Transverse colon (tissue), 4 donors: ENCODE measurements at places on chromosomes 13 and 19.

DNA sequence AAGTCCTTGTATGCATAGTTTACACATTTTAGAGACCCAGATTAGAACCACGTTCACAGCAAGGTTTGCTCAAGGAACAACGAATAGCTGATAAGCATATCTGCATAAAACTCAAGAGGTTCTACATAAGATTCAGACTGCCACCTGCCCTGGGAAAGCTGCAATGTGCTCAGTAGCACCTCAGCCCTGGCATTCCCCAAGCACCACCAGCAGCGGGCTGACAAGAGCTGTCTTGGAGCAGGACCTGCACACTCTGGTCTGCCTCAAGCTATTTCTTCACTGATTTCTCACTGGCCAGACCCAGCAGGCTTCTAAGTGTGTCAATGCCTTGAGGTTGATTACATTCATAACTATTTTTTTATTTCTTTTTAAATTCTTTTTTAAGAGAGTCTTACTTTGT lies 65.8 kb upstream of the UQCRFS1 start:
- no peak for DNase-seq

- DNase-seq = no peak
Observed at GRCh38 chr19:16623576-16623975, 4.4 kb downstream of the MED26 start.

DNA sequence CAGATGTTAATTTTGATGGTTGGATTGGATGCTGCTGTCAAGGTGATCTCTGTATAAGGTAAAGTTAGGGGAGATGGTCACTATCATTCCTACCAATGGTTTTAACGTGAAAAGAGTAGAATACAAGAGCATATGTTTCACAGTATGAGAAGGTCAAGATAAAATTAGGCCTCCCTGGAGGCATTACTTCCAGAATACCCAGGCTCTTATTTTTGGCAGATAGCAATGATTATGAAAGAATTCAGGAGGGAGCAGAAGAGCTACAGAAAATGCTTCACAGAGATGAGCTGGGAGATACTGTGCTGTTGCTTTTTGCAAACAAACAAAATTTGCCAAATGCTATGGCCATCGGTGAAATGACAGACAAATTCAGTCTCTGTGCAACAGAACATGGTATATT lies 547.5 kb upstream of the SPRY2 start:
- DNase-seq = no peak

GRCh38 chr13:100560498-100561157 lies 28.0 kb downstream of the GGACT start:
- DNase-seq = no peak

GRCh38 chr13:42110410-42111155 lies 62.1 kb downstream of the DGKH start:
- DNase-seq = no peak

DNA sequence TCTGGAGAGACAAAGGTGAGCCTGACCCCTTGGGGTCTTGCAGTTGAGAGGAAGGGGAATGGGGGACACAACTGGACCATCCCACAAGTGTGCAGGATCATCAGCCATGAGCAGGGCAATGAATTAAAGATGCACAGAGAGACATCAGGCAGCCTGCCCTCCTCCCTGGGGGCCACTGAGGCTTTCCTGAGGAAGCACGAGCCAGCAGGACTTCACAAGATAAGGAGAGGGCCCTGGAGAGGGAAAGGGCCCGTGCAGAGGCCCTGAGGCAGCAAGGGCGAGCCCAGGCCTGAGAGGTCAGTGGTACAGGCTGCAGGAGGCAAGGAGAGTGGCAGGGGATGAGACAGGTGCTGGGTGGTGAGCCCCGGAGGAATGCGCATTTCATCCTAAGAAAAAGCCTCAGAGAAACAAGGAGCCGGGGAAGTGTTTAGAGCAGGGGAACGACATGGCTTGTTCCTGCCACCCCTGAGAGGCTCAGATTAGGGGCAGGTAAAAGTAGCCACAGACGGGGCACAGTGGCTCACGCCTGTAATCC lies 9.0 kb upstream of the PRKD2 start:
- no peak for DNase-seq

DNA sequence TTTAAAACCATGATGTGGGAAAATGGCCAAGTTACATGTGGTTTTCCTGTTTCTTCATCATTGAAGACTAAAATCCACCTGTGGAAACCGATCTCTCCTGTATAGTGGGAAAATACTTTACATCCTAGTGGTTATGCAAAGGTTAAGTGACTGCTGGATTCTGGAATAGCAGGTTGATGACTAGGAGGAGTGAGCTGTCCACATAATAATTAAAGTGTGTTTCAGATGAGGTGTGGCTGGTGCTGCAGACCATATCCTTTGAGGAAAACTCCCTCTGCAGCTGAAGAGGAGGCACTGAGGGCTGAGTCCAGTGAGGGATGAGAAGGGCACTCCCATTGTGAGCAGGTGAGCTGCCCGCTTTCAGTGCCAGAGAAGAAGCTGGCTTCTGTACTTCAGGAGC lies 43.2 kb downstream of the DCLK1 start:
- DNase-seq = no peak

- no peak for DNase-seq
Observed at GRCh38 chr13:100483841-100484381, 104.7 kb downstream of the GGACT start.

DNA sequence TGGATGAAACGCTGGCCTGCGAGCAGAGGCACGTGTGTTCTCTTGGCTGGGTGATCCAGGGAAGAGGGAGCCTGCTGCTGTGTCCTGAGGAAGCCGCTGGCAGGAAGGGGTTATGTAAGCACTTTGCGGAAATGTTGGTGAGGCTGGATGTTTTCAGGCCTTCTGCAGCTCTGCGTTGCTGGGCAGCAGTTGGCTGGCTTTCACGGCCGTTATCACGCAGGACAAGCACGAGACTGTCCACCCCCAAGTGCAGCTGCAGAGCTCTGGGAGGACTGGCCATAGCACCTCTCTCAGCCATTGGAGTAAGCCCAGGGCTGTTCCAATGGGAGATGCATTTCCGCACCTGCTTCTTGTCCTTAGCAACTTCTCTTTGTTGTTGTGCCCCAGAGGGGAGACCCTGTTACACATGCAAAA lies 146.9 kb upstream of the SOX21 start:
- peak; percentile 30 for DNase-seq

DNA sequence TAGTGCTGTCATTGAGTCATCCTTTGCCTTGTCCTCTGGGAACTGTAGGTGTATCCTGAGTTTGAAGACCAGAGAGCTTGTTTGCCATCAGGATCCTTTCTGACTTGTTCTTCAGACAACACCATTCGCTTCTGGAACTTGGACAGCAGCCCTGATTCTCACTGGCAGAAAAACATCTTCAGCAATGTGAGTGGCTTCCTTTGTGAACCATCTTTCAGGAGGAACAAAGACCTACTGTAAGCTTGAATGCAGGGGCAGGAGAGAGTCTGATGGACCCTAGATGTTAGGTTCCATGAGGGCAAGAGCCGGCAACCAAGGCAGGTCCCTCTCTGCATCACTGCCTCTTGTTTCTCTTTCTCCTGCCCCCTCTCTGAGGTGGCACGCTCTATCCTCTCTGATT lies 26.7 kb downstream of the WDR62 start:
- DNase-seq = no peak

DNA sequence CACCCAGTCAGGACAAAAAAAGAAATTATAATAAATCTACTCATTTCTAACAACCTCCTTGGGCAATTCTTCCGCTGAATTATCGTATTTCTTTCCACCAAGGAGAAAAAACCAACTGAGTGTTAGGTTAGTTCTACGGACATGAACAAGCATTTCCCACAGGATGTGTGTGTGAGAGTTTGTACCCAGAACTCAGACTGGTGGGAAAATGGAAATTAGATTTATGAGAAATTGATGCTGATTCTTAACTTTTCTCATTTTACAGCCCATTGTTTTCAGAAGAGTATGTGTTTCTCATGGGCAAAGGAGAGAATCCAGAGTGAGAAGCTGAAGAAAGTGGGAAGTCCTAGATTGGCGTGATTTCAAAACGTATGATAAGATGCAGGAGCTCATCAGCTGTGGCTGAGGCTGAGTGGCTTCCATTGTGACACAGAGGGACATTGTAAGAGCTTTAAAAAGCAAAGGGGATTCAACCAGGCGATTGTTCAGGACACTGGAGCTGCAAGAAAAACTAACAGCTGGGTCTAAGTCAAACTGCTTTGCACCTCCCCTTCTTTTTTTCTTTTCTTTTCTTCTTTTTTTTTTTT lies 184.7 kb upstream of the ARGLU1 start:
- DNase-seq = no peak

- DNase-seq = no peak
Observed at GRCh38 chr19:47860602-47861297, 1.7 kb downstream of the TPRX2 start.

DNA sequence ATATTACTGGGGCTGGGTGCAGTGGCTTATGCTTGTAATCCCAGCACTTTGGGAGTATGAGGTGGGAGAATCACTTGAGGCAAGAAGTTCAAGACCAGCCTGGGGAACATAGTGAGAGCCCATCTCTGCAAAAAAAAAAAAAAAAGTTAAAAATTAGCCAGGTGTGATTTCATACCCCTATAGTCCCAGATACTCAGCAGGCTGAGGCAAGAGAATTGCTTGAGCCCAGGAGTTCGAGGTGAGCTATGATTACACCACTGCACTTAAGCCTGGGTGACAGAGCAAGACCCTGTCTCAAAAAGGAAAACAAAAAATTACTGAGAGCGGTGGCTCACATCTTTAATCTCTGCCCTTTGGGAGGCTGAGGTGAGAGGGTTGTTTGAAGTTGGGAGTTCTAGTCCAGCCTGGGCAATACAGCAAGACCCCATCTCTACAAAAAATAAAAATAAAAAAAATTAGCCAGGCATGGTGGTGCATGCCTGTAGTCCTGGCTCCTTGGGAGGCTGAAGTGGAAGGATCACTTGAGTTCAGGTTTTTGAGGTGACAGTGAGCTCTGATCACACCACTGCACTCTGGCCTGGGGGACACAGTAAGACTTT lies 87.5 kb downstream of the ZMYM2 start:
- DNase-seq = no peak

DNA sequence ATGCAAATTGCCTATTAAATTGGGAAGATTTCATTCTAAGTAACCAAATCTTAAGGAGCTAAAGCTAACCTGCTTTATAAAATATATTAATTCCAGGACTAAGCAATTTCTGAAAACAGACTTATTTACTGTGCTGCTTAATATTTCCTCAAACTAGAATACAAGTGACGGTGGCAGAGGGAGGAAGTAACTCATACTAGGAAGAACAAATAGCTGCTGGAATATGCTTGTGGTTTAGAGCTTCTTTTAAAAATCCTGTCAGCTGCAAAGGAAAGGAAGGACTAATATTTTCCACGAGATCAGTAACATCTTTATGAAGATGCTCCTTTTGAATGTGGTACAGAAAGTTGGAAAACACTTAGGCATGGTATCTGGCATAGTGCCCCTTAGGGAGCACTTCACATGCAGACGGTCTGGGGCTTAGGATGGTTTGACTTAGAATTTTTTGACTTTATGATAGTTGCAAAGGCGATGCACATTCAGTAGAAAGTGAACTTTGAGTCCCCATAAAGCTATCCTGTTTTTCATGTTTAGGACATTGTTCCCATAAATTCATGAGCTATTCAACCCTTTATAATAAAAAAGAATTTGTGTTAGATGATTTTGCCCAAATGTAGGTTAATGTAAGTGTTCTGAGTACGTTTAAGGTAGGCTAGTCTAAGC lies 3.4 kb upstream of the HNRNPA1L2 start:
- DNase-seq = no peak

DNA sequence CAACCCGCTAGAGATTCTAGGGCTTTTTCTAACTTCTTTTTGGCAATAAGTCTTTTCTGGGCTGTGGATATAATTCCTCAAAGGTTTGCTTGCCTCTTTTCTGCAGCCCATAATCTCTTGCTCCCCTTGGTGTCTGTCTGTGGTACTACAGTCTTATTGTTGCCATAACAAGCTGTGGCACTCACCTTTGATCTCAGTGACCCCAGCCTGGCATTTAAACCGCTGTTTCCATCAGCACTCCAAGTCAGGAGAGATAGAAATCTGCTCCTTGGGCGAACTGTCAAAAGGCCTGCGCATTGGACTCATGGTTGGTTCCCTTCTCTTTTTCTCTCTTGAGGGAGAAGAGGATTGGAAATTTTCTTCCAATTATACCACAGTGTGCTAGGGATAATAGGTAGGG lies 14.5 kb upstream of the MPHOSPH8 start:
- no peak for DNase-seq

DNA sequence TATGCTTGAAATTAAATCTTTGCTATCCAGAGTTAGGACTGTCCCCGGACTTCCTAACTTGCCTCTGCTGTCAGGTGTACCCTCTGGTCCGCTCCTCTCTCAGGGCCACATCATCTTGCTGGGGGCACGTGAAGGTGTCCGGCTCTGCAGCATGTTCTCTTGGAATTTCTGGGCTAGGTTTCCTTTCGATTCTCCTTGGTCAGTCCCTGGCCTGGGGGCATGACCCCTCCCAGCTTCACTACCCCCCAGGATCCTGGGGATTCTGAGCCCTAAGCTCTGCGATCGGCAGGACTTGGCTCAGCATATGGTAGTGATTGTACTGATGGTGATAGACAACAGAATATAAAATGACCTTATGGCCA lies 5.1 kb upstream of the GPI start:
- no peak for DNase-seq

- DNase-seq = no peak
Observed at GRCh38 chr13:33544308-33544707, 258.8 kb upstream of the STARD13 start.

DNA sequence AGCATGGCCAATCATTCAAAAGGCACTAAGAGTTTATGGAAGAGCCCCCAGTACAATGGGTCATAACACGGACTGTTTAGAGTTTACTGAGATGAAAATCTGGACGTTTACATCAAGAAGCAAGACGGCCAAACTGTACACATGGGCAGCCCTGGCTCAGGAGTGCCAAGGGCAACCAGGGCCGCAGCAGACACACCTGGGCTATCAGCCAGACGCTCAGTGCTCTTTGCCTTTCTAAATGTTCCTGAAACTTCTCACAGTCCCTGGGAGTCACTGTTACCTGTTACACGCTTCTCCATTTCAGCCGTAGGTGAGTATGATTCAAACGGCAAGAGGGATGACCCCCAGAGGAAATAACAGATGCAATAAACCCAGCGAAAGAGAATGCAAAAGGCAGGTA lies 64.5 kb downstream of the ABCC4 start:
- DNase-seq = no peak

DNA sequence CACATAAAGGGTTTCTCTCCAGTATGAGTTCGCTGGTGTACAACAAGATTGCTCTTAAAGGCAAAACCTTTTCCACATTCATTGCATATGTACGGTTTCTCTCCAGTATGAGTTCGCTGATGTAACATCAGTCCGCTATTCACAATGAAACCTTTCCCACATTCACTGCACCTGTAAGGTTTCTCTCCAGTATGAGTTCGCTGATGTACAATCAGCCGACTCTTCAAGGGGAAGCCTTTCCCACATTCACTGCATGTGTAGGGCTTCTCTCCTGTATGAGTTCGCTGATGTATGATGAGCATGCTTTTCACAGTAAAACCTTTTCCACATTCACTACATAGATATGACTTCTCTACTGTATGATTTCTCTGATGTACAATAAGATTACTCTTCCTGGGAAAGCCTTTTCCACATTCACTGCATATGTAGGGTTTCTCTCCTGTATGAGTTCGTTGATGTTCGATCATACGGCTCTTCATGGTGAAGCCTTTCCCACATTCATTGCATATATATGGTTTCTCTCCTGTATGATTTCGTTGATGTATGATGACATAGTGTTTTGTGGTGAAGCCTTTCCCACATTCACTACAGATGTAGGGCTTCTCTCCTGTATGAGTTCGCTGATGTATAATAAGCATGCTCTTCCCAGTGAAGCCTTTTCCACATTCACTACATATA lies 6.0 kb upstream of the ZNF614 start:
- no peak for DNase-seq
